NCI-H1417 treated with DMSO at 0.1 percent for 48 hours (cell line): ENCODE measurements at places on chromosomes 5 and 9.

DNA sequence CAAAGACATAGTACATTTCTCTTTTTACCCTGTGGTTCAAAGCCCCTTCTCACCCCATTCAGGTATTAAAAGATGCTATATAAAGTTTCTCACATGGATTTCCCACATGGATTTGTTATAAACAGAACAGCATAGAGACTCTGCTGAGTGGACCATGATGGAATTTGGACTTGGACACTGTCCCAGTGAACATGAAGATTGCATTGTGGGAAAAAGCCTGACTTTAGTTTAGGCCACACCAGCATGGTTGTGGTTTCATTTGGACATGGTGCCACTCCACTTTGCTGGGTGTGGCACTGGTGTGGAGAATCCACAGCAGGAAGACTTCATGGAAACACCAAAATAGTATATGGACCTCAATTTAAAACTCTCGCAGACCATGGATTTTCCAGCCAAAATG lies 124.6 kb downstream of the ARHGAP26 start:
- DNase-seq: no peak

DNA sequence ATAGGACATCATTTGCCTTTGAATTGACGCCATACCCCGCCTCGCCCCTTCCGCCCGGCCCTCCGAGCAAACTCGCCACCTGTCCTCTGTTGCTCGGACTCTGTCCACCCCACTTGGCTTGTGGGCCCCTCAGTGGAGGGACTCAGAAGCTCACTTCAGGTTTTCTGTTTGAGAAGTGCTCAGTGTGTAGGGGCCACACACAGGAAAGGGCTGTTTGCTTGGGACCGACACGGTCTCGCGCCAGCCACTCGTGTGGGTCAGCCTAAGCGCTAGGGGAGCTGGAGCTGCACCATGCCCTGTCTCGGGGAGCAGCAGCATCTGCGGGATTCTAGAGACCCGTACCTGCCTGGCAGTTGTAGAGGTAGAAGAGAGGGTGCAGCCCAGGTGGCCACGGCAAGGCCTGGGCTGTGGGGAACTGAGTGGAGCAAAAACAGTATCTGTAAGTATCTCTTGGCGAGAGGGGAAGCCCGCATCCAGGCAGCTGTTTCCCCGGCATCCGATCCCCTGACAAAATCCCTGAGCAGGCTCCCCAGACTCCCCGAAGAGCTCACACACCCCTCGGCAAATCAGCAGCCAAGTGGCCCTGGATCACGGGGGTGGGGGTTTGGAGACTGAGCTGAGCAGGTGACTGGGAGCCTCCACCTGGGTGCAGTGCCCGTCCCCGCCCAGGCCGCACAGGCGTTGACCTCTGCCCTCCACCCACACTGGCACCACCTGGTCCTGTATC lies 52.2 kb downstream of the COL5A1 start:
- DNase-seq: no peak

DNA sequence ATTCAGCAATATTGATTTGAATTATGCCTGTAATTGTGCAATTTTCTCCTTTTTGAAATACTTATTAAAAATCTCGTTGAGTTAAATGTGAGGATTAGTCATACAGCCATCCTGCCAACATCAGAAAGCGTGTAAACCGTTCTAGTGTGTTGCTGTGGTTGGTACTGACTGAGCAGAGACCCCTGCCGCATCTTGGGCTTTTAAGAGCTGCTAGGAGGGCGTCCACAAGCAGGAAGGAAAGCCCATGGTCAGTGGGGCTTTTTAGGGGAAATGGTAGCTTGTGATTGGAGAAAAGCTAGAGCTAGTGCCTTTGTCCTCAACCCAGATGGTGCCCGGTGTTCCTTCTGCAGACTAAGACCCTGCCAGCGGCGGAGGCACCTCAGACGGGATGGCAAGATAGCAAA lies 1.3 kb downstream of the SDHA start:
- no peak for DNase-seq

GRCh38 chr9:133203506-133204075 lies 5.5 kb downstream of the OBP2B start:
- DNase-seq: no peak

DNA sequence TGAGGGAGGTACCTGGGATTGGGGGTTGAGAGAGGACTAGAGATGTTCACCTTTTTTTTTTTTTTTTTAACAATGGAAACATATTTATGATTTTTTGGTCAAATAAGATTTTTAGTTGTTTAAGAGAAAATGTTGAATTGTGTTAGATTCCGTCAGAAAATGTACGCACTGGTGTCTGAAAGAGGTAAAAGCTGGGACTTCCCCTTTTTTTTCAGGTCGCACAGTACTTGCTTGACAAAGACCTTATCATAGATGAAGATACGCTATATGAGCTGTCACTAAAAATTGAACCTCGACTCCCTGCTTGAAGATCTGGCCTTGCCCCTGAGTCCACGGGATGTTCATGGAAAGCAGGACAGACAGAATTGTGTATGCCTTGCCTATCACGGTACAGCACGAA lies 7.7 kb upstream of the CKMT2 start:
- no peak for DNase-seq

DNA sequence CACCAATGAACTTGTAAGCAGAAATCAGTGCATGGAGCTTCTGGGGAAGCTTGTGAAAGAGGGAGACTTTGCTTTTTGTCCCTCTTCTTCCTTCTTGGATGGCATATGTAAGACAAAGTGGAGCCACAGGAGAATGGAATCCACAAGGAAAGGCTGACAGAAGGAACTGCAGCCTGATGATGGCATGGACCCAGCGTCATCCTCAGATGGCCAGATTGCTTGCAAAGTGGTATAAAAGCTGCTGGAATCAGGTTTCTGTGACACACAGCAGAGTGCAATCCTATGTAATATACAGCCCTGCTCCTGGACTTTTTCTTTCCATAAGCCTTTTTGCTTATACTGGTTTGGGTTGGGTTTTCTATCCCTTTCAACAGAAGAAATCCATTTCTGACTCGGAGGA lies 31.4 kb upstream of the SPARC start:
- DNase-seq: no peak

GRCh38 chr9:109181284-109181683 lies 14.2 kb upstream of the FRRS1L start:
- DNase-seq: no peak

DNA sequence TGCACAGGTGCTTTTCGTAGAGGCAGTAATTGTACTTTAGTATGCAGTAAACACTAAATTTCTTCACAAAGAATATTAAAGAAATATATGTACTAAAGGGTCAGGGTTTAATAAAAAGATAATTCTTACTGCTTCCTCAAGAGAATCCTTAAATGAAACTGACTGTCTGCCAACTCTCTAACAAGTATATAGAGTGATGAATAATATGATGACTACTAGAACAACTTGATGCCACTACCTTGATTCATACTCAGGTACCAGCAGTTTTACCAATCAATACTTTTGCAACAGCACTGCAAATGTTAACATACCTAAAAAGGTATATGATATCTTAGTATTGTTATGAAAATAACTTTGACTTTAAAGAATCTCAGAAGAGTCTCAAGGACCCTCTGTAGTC lies 3.8 kb downstream of the YIPF5 start:
- no peak for DNase-seq

- no peak for DNase-seq
These were observed 129.0 kb upstream of the ALDH1B1 start for GRCh38 chr9:38263532-38263931.

DNA sequence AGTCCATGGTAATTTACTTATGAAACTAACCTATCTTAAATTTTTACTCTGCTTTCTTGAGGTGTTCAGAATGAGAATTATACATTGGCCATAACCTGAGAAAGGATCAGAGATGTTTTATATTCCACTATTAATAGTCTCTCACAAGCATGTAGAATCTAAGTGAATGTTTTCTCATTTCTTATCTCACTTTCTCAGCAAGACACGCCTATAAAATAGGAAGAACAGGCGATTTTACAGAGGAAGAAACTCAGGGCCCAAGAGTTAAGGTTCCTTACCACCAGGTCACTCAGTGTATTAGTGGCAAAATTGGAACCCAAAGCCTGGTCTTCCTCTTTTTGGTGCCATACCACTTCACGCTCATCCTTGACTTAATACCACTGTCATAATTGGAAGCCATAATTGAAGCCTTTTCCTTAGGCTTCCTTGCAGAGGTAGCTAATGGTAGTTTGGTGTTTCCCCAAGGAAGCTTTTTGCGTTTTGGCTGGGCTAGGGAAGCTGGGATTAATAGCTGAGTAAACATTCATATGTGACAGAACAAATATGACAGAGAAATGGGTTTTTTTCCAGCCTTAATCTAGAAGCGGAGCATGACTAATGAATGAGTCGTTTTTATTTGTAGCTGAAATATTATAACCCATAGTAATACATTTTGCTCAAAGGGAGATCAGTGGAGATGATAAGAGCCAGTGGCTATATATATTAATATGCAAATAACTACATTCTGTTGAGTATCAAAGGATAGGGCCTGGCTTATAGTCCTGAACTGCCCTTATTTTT lies 16.9 kb downstream of the HMGXB3 start:
- DNase-seq: no peak

DNA sequence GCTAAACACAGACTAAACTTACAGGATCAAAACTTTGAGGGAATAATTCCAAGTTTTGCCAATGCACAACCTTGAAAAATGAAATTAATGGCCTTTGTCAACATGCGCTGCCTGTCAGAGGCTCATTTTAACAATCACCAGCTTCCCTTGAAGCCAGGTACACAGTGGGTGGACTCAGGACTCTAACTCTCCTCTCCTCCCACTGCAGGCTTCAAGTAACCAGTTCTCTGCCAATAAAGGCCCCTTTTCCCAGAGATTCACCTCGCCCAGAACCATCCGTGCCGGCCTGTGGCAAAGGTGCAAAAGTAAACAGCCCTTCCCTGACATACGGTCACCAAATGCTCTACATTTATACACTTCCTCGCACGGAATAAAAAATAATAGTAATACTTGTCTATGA lies 18.4 kb upstream of the FBP2 start:
- no peak for DNase-seq

- DNase-seq: no peak
These were observed 16.1 kb downstream of the SV2C start for GRCh38 chr5:76099286-76099702.

- DNase-seq: no peak
These were observed 215.1 kb downstream of the SH3GL2 start for GRCh38 chr9:17793713-17794622.
